Activated naive CD4-positive, alpha-beta T cell treated with Interleukin-2 at 50 U/mL for 16 hours (primary cell): ENCODE measurements at places on chromosomes 16 and 17.

DNA sequence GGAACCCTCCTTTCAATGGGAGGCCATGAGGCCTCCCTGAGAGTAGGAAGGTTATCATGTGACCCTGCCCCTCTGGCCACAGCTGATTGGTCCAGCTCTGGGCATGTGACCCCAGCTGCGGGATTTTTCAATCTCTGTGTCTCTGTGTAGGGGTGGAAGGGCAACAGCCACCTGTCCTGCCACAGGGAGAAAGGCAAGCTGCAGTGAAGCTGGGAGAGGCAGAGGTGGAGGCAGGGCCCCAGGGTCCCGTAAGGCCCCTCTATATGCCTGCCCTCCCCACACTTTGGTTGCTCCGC, 10.9 kb downstream of the DNAAF8 start:
- no peak for DNase-seq

GRCh38 chr16:89444728-89445127, 45.6 kb downstream of the ANKRD11 start:
- no peak for DNase-seq

GRCh38 chr16:67447508-67448076, 16.7 kb downstream of the HSD11B2 start:
- DNase-seq = peak; percentile 72

DNA sequence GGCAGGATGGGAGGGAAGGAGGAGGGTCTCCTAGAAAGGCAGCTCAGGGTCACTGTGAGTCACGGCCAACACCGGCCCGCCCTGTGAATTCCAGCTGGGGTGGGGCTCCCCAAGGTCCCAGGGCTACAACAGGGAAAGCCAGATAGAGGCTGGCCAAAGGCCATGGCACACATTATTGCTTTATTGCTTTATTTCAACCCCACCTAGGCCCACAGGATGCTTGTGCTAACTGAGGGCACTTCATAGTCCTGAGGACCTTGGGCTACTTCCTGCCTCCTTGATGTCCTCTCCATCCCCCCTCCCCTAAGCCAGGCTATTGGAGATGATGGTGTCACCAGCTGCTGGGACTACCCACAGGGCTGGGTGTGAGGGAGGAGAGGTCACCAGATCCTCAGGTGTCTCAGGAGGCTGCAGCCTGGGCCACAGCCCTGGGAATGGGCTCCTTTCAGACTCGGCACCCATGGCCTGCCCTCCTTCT, 26.1 kb downstream of the LRRC75A start:
- DNase-seq = no peak

- DNase-seq = no peak
These were observed 47.6 kb upstream of the RBBP6 start for GRCh38 chr16:24491731-24492130.
